ENCODE measurements at places on chromosomes 13 and 19.

GRCh38 chr13:50592412-50593155, 250.9 kb downstream of the DLEU7 start:
- peak; percentile 9 for DNase-seq

- DNase-seq = no peak
Measured at GRCh38 chr19:17309965-17310461, 650 bp downstream of the DDA1 start.

DNA sequence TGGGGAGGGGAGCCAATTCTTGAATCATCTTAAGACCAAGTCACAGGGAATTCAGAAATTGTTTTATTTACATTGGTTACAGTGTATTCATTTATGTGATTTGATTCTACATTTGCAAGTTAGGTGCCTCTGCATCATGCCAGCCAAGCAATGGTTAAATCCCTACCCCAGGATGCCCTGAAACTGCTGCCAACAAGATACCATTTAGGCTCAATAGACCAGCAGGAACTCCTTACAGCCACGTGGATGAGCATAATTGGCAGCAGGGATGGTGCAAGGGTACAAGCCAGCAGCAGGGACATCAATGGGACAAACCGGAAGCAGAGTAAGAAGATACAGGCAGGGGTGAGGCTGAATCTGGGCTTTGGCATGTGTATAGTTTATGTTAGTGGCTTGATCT, 72.4 kb upstream of the NBEA start:
- DNase-seq = peak; percentile 58

GRCh38 chr19:57165846-57166245, 1.4 kb downstream of the DUXA start:
- DNase-seq = no peak

DNA sequence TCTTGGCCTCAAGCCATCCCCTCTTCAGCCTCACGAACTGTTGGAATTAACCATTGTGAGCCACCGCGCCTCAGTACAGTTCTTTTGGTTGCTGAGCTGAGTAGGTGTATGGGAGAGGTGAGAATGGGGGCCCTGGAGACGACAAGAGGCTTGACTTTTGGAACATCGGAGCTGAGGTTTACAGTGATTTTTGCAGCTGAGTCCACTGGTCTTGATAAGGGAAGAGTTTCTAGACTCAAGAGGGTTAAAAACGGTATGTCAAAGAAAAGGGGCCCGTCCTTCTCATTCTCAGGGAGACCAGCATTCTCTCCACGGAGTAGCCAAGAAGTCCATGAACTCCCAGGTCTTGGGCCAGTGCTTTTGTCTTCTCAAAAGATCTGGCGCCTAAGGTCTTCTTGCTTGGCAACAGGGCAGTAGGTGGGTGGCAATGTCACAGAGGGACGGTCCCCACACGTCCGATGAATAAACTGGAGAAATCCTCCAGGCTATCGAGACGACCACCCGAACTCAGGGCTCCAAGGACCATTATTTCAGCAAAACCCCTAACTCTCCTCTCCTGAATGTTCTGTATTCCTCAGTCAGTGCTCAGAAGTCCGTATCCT, 6.4 kb upstream of the QTRT1 start:
- no peak for DNase-seq

- DNase-seq = no peak
Measured at GRCh38 chr19:55590109-55590508, 9.2 kb downstream of the FIZ1 start.

DNA sequence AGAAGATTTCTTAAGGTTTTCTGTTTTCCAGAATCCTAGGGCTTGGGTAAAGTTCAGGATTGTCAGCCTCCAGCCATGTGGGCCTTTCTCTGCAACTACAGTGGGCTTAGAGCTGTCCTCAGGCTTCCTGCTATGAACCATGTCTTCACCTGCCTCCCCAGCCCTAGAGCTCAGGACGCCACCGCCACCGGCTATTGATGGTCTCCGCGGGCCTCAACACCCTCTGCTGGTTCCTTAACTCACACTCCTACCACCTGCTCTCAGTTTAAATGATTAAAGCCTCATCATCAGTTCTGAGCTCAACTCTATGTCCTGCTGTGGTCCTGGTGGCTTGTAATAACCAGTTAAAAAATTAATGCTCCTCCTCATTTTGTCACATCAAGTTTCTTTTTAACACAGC, 221.0 kb downstream of the EFNB2 start:
- DNase-seq = no peak

DNA sequence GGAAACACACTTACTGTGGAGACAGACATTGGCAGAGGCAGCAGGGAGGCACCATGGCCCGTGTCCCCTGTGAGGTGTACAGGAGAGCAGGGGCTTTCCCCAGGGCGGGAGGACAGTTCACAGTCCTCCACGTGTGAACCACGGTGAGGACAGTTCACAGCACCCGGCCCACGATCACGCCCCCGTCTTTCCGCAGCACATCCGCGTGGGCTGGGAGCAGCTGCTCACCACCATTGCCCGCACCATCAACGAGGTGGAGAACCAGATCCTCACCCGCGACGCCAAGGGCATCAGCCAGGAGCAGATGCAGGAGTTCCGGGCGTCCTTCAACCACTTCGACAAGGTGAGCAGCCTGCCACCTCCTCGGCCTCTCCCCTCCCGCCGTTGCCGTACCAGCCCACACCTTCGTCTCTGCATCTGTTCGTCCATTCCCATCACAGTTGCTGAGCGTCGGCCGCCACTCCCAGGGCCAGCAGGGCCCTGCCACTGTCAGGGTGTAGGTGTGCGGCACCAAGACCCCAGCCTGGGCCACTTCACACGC, 17.4 kb downstream of the CAPN12 start:
- DNase-seq = no peak

GRCh38 chr19:19543101-19543500, 5.0 kb downstream of the CILP2 start:
- DNase-seq = no peak

- DNase-seq = no peak
Measured at GRCh38 chr13:101429733-101430132, 13.4 kb upstream of the NALCN start.

- no peak for DNase-seq
Measured at GRCh38 chr13:77548095-77548494, 12.6 kb downstream of the SCEL start.

DNA sequence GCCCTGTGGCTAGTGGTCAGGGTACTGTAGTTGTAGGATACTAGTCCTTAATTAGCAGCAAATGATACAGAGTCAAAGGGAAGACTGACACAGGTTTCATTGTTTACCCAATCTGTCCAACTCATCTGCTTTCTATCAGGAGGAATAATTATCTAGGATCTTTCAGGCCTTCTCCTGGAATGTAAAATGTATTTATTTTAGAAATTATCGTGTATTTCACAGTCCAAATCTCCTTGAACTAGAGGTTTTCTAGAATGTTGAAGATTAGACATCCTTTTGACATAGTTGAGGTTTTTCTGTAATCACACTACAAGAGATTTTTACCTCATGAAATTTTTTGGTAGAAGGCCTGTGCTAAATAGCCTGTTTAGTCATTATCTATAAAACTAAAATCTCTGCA, 1694.8 kb upstream of the PCDH20 start:
- DNase-seq = no peak

- no peak for DNase-seq
Measured at GRCh38 chr13:50025436-50025835, 10.2 kb downstream of the KCNRG start.

DNA sequence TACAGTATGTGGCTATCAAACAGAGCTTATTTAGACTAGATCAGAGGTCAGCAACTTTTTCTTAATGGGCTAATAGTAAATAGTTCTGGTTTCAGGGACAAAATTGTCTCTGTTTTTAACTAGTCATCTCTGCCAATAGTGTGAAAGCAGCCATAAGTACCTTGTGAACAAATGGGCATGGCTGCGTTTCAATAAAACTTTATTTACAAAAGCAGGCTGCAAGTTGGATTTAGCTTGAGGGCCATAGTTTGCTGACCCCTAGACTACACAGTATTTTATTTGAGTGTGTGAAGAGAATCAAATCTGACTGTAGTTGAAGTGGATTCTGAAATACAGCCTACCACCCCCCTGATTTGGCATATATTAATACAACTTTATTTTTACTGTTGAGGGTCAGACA, 75.6 kb downstream of the SCEL start:
- no peak for DNase-seq

GRCh38 chr13:29621051-29621800, 25.7 kb upstream of the SLC7A1 start:
- no peak for DNase-seq

GRCh38 chr19:41363371-41363752, 587 bp downstream of the B9D2 start:
- no peak for DNase-seq

DNA sequence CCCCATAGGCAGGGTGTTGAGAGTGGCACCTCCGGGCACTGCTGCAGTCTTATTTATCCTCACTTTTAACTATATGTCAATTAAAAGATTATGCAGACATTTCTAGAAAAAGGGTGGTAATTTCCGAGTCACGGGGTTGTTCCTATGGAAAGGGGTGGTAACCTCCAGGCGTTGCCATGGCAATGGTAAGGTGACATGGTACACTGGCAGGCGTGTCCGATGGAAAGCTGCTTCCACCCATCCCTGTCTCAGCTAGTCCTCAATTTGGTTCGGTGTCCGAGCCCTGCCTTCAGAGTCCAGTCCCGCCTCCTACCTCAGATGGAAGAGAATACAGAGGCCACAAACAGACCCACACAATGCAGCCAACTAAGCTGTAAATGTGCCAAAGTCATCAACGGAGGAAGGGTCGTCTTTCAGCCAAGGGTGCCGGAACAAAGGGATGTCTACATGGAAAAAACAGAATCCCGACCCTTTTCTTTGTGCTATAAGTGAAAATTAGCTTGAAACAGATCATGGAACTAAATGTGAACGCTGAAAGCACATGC, 72.6 kb upstream of the C13orf46 start:
- no peak for DNase-seq

DNA sequence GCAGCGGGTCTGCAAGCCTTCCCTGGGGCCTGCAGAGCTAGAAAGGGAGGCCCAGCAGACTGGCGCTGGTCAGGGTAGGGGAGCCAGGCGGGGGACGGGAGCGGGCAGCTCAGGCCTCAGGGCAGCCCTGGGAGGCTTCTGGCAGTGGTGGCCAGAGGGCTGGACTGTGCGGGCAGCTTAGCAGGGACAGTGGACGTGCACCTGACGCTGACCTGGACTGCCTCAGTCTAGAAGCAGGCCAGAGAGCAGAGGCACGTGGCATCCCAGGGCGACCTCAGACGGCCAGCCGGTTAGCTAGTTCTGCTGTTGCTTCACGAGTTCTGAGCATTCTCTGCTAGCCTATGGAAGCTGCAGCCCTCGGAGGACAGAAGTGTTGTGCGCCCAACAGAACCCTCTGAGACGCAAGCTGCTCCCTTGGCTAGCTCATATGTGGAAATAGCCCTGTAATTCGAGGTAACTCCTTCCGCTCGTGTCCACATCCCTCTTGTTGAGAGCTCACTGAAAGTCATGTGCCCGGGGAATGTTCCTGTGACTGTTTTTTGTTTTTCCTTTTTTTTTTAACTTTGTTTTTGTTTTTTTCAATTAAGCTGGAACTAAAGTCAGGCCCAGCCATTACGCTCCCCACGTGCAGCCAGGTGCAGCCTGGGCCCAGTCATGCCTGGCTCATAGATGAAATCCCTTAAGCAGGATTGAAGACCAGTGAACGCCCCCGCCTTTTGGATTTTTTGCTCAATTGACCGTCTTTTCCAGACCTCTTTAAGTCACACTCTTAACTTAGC, 1.9 kb upstream of the FAM174C start:
- no peak for DNase-seq

- DNase-seq = no peak
Measured at GRCh38 chr13:77079902-77080413, 53.0 kb upstream of the FBXL3 start.

Data from A673 (cell line).